ENCODE measurements at places on chromosomes 5 and 9. TPM values are rescaled to one million over a fixed set of nuclear protein-coding genes. Genes with fewer than 3 reads are reported as not detected.

DNA sequence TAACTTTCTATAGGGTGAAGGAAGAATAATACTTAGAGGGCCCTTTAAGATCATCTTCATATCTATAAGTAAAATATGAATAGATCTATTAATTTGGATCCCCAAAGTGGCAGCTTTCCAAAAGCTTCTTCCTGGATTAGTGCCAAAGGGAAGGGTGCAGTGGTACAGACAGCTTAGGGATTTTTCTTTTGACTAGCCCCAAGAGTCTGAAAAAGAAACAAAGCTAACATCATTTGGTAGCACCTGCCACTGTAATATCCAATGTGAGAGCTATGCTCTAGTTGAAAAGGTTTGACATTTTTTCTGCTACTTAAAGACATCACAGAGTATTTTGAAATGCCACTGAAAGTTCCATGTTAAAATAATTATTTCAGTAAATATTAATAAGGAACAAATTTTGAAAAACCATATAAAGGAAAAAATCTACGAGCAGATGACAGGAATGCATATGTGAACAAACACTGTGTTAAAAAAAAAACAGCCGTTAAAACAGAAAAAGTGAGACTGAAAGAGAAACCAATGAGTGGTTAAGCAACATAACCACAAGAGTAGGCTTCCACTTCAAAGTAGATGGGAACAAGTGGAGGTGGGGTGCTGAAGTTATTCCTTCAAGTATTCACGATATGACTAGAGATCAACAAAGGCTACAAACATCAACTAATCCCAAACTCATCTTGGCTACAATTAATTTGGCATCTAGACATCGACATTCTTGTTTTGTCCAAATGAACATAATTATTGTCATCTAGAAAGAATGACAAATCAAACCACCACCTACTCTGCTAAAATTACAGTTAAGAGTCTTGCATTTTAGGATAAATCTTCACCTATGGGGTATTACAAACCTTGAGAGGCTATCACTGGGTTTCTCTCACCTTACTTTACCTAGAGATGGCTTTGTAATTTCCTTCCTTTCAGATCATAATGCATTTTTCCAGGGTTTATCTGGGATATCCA, 137.5 kb downstream of the CPLANE1 start:
- no peak for DNase-seq

- DNase-seq = no peak
Observed at GRCh38 chr5:139671096-139671841, 23.1 kb downstream of the CXXC5 start.

DNA sequence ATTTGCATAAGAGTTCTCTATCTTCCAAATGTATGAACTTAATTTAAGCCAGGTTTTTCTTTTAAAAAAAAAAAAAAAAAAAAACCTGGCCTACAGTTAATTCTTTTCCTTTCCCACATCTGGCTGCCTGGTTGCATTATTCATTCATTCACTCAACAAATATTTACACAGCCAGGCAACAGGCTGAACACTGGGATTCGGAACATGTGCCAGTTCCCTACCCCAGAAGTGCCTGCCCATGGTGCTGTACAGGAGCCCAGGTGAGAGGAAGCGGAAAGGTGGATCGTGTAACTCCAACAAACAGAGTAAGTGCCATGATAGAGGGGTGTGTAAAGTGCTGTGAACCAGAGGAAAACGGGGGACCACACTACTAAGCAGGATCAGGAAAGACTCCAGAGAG, 93.6 kb downstream of the CDK5RAP2 start:
- no peak for DNase-seq

GRCh38 chr9:4894076-4894475, 91.0 kb upstream of the JAK2 start:
- DNase-seq = no peak

C8G gene
- total RNA-seq = 1.4 TPM

SPATA31A3 gene
- not detected for total RNA-seq

DNA sequence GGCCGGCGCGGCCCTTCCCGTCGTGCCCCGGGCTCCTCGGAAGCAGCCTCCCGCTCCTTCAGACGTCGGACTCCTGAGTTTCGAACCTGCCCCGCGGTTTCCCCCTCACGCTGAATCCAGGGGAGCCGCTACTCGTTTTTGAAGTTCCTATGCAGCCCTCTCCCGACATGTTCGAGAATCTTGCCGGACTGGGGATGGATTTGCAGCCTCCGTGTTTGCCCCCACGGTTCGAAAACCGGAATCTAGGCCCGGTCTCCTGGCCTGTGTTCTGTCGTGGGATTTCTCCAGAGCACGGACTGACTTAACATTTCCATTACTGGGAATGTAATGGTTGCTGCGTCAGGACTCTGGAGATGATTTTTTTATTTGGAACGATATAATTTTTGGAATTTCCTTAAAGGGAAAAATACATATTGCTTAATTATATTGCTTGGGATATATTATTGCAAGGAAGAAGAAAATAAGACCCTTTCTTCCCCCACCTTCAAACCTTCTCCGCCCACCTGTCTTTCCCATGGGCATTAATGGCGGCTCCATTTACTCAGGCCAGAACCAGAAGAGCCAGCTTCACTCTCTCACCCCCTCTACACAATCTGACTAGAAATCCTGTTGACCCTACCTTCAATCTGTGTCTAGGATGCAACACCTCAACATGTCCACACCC, 8.5 kb upstream of the MGAT1 start:
- peak; percentile 91 for DNase-seq

FAM200C gene
- 4.8 TPM for total RNA-seq

DNA sequence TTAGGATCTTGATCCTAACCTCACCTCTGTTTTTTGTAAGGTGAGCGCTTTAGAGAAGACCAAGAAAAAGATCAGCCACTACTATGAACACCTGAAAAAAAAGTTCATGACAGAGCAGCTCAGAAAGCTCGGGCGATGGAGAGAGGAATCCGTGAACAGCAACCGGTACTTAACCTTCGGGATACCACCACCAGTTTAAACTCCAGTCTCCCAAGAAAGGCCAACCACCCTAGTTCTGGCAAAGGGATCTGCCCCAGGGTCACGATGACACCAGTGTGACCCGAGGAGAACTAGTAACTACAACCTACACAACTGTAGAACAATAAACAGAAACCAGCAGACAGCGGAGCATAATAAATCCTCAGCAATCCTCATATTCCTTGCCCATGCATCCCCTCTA, 8.5 kb downstream of the C5orf52 start:
- no peak for DNase-seq

DNA sequence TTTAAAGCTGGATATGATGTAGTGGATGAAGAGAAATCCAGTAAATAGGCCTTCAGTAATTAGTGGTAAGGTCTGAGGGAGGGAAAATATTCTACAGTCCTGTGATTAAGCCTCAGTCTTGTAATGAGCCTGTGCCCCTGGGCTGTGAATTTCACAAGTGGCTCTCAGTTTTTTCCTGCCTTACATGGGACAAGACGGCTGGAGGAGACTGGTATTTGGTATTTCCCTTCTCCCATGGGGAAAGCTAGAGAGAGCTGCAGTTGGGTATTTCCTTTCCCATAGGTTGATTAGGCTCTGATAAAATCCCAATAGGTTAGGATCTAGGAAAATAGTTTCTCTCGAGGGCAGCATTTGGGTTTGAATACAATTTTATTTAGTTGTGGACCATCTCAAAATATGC, 62.2 kb upstream of the GNA14 start:
- DNase-seq = no peak

- DNase-seq = no peak
Observed at GRCh38 chr5:148684528-148684927, 30.2 kb upstream of the HTR4 start.

GRCh38 chr9:105299190-105299854, 54.9 kb downstream of the SLC44A1 start:
- DNase-seq = no peak

PPP2R2B gene
- total RNA-seq = 53.1 TPM

GRCh38 chr9:128819716-128820664, 1.7 kb downstream of the ENDOG start:
- no peak for DNase-seq

Measured in posterior vena cava (tissue), 2 donors.